ENCODE measurements at places on chromosomes 12 and 14. TPM values are rescaled to one million over a fixed set of nuclear protein-coding genes. Genes with fewer than 3 reads are reported as not detected.

- no peak for DNase-seq
Observed at GRCh38 chr14:29857551-29857950, 70.1 kb downstream of the PRKD1 start.

- no peak for DNase-seq
Observed at GRCh38 chr14:56210571-56210970, 92.4 kb downstream of the PELI2 start.

DNA sequence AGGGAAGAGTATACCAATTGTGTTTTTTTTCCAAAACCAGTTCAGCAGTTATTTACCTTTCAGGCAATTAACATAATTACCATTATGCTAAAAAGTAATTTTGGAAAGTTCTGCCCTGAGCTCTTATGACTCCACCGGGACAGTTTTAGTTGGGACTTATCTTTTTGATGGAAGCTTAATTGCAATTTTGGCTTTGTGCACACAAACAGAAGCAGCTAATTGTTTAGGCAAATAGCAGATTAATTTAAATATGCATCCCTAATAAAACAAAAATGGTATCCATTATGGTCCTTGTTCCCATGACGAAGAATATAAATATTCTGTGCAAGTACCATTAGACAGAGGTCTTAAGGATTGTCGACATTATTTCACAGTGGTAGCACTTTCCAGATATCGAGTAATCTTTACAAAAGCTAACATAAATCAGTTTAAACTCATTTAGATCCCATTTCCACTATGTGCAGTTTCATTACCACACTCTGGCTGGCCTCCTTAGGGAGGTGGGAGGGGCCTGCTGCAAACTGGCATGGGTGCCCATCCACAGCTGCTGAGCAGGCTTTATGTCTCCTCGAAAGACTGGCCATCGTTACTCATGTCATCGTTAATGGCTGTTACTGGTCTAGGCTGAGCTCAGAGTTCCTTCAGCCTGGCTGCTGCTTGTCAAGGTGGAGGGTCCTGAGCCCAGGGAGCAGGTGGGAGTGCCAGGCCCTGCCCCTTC lies 68.2 kb downstream of the FBXW8 start:
- no peak for DNase-seq

DNA sequence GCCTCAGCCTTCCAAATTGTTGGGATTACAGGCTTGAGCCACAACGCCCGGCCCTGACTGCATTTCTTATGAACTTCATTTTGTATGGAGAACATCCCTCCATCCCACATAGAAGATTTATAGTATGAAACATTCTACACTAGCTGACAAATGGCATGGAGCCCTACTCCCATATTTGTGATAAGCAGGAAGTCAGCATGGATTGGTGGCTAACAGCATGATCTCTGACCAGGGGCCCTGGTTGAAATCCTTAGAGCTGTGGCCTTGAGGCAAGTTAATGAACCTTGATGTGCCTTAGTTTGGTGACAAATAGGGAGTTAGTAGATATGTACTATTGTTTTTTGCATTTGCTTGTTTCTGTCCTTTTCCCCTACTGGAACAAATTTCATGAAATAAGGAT lies 12.3 kb downstream of the IFI27L1 start:
- no peak for DNase-seq

The BICDL1 gene
- total RNA-seq = 8.6 TPM

- no peak for DNase-seq
Observed at GRCh38 chr14:63046339-63047268, 1.3 kb upstream of the KCNH5 start.

The RBP5 gene
- 3.5 TPM for total RNA-seq

GRCh38 chr14:95059126-95059525 lies 98.2 kb downstream of the DICER1 start:
- DNase-seq = no peak

The SELPLG gene
- 5.3 TPM for total RNA-seq

DNA sequence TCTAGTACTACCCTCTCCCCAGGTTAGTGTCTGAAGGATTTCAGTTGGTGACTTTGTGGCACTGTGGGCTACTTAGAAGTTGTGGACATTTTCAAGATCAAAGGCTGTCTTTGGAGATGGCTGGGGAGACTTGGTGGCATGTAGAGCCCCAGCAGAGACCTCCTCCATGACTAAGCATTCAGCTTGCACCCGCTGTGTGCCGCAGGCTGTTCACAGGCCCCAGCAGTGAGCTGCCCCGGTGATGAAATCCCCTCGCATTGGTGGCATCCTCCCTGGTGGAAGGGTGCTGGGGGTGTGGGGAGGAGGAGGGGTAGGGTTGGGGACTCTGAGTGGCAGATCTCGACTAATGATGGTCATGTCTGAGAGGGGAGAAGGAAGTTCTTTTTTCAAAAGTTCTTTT lies 173.9 kb downstream of the TSPAN9 start:
- no peak for DNase-seq

- DNase-seq = no peak
Observed at GRCh38 chr14:23285530-23286019, 357 bp downstream of the HOMEZ start.

DNA sequence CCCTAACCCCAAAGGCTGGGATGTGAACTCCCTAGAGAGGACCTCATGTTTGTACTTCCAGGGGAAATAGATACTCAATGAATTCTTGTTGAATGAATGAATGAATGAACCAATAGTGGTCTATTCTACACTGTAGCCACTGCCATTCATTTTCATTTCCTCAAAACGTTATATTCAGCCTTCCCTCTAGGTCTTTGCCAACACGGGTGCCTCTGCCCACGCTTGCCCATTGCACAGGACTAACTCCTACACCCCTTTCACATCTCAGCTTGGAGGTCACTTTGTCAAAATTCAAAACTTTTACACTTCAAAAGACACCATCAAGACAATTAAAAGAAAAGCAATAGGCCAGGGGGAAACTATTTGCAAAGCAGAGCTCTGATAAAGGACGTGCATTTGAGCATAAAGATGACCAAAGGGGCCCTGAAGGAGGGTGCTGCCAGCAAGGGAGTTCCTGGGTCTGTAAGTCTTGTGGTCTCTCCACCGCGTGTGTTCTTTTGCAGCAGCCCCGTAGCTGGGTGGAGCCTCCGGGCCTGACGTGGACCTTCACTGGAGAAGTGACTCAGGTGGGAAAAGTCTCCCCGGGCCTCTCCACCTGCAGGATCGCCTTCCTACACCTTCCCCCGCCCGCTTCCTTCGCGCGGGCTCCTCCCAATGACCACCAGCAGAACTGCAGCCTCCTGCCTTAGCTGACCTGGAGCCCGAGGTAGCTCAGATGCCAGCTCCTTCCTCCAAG lies 31.5 kb downstream of the TMEM63C start:
- peak; percentile 14 for DNase-seq

The IGF1 gene
- 35.6 TPM for total RNA-seq

DNA sequence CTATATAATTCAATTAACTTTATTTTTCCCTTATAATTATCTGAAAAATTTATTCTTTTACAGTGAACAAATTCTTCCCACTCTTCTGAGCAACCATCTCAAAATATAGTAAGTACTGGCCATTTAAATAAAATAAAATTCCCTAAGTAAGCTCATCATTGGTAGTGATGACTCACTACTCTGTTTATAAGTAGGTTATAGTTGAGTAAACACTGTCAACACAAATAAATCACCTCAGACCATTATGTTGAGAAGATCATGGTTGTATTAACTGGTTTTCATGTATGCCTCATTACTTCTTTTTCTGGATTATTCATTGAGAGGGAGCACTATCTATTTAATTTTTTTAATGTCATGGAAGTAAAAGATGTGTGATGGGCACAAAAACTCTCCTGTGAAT lies 220.5 kb downstream of the SEC23A start:
- DNase-seq = no peak

The TMEM63C gene
- total RNA-seq = 7.8 TPM

The RAPGEF3 gene
- 19.1 TPM for total RNA-seq

DNA sequence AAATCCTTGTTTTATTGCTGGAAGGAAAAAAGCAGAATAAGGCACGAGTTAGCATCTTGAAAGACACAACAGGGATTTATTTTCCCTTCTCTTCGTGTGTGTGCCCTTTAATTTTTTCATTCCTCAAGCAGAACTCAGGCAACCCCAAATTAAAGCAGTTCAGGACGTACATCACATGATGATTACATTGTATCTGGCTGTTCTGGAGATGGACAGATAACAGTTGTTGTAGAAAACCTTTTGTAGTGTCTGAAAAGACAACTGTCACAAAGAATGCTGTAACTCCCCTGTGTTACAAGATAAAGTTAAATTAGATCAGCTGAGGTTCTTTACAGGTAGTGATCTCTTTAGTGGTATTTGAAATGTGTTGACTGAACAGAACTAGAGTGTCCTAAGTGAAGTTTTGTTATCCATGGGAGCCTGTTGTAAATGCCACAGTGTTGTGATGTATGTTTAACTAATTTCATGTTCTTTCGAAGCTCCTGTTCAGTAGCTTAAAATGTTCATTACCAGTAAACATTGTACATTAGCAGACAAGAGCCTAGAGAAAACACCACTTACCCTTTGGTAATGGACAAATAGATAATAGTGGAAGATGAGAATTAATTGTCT lies 58.5 kb downstream of the TMTC2 start:
- no peak for DNase-seq

DNA sequence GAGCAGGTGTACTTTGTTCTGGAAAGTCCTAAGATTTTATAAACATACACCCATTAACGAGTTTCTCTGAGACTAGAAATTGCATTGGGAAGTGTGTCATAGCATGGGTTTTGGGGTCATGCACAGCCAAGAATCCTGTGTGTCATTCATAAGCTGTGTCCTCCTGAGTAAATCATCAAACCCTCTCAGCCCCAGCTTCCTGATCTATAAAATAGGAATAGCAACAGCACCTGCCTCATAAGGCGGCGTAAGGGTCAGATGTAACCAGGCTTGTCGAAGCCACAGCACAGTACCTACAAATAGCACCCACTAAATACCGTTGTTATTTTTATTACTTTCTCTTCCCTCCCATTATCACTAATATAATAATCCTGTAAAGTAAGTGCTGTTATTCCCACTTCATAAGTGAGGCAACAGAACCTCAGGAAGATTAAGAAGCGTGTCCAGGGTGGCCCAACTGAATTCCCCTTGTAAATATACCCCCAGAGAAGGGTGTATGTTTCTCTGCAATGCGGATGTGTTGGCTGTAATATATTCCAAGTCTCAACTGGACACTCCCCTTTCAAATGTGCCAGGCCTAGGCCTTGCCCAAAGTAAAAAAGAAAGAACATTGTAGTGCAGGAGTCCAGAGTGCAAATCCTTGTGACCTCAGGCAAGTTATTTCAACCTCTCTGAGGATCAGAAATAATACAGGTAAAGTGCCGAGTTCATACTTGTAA lies 188.3 kb upstream of the BCL2L14 start:
- DNase-seq = no peak

The DNAH10 gene
- total RNA-seq = 7.9 TPM

DNA sequence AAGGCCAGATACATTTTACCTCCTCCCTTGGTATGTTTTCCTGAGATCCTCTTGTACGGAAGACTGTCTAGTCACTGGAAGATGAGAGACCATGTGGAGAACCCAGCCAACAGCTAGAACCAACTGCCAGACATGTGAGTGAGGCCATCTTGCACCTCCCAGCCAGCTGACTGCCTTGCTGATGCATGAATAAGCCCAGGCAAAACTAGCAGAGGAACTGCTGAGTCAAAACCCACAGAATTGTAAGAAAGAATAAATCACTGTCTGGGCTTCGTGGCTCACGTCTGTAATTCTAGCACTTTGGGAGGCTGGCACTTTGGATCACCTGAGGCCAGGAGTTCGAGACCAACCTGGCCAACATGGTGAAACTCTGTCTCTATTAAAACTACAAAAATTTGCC lies 160.0 kb downstream of the TPH2 start:
- DNase-seq = no peak

The GRIP1 gene
- 19.5 TPM for total RNA-seq

- no peak for DNase-seq
Observed at GRCh38 chr12:62846491-62846890, 88.5 kb downstream of the PPM1H start.

The HPD gene
- total RNA-seq = 0.41 TPM

DNA sequence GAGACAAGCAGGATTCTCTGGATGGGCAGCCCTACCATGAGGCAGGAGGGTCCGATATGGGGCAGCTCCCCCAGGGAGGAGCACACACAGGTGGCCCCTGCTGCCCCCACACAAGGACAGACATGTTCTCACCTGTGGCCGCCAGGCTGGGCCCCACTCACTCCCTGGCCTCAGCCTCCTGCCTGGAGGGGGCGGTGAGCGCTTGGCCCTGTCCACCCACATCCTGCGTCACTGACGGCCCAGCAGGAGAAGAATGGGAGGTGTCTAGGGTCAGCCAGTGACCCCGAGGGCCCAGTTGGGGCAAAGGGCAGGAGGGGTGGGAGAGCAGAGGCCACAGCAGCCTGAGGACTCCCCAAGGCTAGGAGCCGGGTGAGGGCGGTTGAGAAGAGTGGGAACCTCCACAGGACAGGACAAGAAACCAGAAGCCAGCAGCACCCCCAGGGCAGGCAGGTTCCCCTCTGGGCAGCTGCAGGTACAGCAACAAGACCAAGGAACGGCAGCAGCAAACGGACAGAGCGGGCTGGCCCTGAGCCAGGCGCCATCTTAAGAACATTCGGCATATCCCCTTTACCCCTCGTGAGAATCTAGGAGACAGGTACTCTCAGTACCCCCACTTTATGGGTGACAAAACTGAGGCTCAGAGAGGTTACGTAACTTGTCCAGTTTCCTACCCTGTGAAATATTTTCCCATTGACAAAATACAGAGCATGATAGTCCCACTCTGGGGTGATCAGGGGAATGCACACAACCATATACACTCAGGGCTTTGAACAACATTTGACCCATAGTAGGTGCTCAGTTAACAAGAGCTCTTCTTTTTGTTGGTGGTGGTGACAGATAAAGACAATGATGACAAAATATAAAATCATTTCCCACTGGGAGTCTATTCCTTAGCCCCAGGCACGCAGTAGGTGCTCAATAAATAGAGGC lies 74.3 kb downstream of the NCOR2 start:
- DNase-seq = no peak

The ADCY4 gene
- total RNA-seq = 28.7 TPM

- DNase-seq = no peak
Observed at GRCh38 chr14:33569821-33570687, 380.8 kb downstream of the EGLN3 start.

DNA sequence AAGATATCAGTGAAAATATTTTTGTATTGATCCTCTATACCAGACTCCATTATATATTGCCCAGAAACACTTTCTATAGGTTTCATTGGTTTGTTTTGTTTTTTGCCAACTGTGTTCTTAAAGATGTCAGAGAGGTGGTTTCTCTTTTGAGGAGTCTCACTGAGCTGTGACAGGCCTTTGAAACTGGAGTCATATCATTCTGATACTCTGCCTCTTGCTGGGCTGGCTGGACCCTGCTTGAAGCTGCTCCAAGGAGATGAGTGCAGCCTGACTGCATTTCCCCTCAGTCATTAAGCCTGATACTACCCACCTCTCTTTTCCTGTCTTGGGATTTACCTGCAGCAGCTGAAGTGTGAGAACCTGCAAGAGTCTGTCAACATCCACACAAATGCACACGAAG lies 16.4 kb upstream of the TAS2R30 start:
- DNase-seq = no peak

Measured in prostate gland (tissue), 2 donors.